SJSA1 (cell line): ENCODE measurements at places on chromosomes 5 and 9. TPM values are rescaled to one million over a fixed set of nuclear protein-coding genes. Genes with fewer than 3 reads are reported as not detected.

Gene MYOZ3
- 0.82 TPM in 1 of 2 replicates, not detected in the other for total RNA-seq

Gene SPTAN1
- total RNA-seq: 165 and 181 TPM in 2 replicates

Gene HNRNPAB
- total RNA-seq: 181 and 222 TPM in 2 replicates

Gene PTPN3
- total RNA-seq: 4.8 and 11.7 TPM in 2 replicates

Gene IFNA13
- total RNA-seq: not detected in 2 replicates

Gene IL5
- total RNA-seq: not detected in 2 replicates

Gene DMGDH
- 0.03 TPM in 1 of 2 replicates, not detected in the other for total RNA-seq

Gene PCDHGA11
- total RNA-seq: 0.22 and 0.32 TPM in 2 replicates

Gene DBH
- not detected in 2 replicates for total RNA-seq

DNA sequence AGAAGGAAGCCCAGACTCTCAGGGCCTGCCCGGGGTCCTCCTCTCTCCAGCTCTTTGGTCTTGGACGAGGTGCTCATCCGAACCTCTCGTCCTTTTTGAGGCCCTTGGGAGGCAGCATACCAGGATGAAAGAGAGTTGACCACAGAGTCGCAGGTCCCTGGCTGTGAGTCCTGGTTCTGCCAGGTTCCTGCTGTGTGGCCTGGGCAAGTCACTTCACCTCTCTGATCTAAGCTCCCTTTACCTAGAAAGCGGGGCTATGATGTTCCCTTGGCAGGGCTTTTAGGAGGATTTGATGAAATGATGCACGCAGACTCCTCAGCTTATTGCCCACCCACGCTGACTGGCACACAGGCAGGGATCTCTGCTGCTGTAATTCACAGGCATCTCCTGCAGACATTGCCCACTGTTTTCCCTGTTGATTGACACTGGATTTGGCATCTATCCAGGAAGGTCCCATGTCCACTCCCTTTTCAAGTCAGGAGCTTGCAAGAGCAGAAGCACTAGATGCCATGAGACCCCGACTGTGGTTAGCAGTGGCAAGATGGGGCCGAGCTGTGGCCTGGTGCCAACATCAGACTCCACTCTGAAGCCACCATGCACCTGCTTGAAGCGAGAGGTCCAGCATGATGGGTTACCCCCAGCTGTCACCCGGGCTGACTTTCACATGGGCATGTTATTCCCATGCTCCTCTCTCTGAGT is 71.5 kb downstream of the MACROH2A1 start:
- DNase-seq: no peak

DNA sequence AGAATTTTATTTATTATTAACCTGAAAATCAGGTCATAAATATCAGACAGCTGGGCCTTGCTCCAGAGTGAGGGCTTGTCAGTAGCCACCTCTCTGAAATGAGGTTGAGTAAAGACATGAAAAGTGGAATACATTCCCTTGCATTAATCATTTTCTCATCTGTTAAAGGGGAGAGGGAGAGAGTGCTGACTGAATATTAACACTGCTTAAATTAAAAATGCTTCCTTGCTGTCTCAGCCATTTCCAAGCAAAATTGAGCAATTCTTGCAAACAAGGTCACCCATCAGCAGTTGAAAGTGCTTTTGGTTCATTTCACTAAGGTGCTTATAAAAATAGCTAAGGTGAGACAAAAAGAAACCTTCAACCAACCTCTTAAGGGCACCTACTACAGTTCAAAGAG is 102.8 kb downstream of the CMYA5 start:
- no peak for DNase-seq

DNA sequence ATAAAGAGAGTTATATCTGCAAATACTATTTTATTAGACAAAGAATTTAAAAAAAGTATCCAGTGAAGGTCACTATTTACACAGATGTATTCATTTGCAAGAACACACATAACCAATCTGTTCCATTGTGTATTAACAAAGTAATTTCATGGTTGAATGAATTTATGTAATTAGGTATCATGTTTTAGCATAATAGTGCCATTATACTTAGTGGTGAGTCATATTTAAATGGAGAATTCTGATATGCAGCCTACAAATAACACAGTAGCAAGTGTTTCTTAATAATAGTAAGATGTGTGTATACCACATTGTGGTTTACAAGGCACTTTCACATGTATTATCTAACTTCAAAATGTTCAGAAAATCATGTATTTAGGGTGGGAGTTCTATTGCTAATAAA is 1028.5 kb upstream of the ACO1 start:
- DNase-seq: no peak

GRCh38 chr5:19927919-19928318 is 60.1 kb downstream of the CDH18 start:
- DNase-seq: no peak

DNA sequence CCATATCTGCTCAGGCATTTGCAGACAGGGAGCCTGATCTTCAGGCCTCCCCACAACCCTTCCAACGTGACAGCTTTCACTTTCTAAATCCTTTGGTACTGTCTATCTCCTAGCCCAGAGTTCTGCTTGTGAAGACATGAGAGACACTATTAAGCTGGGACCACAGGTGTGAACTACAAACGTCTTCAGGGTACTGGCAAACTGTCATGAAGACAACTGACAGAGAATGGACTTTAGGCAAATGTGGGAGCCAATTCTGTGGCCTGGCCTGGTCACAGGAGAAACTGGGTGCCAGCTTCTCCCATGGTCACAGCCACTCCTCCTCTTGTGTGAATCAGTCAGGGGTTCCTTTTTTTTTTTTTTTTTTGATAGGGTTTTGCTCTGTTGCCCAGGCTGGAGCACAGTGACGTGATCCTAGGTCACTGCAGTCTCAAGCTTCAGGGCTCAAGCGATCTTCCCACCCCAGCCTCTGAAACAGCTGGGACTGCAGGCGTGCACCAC is 10.4 kb downstream of the TRIM14 start:
- DNase-seq: no peak

DNA sequence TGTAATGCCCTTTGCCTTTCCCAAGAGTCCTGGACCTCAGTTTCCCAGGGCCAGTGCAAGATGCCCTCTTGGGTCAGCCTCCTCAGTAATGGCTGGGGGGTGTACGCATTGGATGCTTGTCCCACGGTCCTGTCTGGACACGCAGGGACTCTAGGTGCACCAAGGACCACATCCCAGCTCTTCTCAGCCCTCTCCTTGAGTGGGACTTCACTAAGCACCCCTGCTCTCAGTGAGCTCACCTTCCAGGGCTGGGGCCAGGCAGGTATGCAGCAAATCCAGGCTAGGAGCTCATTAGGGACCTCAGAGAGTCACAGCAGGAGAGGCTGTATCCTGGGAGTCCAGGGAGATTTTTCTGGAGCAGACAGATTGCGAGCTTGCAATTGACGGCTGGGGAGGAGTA is 59.8 kb downstream of the MACROH2A1 start:
- no peak for DNase-seq

DNA sequence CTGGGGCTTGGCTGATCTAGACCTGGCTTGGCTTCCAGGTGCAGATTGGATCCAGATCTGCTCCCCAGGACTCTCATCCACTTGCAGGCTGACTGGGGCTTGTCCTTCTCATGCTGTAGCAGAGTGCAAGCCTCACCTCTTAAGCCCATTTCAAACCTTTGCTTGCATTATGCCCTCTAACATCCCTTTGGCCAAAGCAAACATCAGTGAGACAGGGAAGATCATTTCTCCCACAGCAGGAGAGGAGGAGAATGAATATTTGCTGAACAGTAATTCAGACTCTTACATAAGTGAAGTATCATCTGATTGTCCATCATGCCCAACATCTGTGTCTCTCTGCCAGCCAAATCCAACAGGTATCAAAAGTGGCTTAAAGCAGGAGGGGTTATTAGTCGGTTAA is 194.9 kb downstream of the C9orf152 start:
- DNase-seq: no peak

- peak; percentile 31 for DNase-seq
Measured at GRCh38 chr9:98491828-98492227, 216.9 kb downstream of the GABBR2 start.

GRCh38 chr5:159971931-159972461 is 36.9 kb upstream of the TTC1 start:
- DNase-seq: no peak

DNA sequence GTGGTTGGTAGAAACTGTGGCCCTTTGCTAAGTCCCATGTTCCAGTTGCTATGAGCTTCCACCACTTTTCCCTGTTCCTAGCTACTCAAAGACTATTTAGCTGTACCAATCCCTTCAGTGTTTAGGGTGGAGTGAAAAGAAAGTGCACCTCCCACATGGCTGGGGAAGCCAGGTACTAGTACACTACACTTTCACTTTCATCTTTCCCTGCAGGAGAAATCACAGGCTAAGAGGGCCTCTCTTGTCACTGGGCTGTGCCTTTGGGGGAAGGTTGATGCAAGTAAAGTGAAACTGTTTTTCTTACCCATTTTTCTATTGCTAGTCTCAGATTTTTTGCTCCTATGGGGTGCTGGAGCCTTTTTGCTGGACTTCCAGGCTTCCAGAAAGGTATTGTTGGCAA is 33.5 kb upstream of the CKS2 start:
- DNase-seq: no peak

DNA sequence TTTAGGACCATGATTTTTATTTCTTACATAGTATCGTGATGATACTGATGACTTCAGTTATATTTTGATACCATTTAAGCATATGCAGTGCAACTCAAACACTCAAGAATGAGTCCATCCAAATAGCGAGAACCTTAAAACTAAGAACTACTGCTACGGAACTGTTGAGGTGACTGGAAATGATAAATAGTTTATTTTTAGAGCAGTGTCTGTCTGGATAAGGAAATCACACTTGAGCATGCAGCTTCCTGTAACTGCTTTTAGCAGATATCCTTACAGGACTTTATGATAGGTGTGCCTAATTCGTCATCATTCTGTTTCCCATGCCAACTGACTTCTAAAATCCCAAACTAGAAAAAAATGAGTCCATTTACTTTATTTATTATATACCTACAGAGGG is 85.5 kb downstream of the ADGRV1 start:
- DNase-seq: no peak

DNA sequence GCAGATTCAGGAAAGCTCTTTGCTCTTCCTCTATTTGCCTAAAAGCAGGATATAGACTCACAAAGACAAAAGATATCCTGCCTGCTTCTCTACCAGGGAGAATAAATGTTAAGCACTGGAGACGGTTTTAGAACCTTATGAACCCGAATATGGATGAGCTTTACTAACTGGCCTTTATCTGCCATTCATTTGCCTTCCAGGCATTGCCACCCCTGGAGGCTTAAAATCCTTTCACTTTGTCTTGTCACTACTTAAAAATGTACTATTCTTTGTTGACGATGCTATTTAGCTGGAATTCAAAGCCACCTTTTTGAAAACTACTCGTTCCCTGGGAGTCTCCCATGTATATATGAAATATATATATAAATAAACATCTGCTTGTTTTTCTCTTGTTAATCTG is 23.2 kb upstream of the LVRN start:
- DNase-seq: peak; percentile 90

DNA sequence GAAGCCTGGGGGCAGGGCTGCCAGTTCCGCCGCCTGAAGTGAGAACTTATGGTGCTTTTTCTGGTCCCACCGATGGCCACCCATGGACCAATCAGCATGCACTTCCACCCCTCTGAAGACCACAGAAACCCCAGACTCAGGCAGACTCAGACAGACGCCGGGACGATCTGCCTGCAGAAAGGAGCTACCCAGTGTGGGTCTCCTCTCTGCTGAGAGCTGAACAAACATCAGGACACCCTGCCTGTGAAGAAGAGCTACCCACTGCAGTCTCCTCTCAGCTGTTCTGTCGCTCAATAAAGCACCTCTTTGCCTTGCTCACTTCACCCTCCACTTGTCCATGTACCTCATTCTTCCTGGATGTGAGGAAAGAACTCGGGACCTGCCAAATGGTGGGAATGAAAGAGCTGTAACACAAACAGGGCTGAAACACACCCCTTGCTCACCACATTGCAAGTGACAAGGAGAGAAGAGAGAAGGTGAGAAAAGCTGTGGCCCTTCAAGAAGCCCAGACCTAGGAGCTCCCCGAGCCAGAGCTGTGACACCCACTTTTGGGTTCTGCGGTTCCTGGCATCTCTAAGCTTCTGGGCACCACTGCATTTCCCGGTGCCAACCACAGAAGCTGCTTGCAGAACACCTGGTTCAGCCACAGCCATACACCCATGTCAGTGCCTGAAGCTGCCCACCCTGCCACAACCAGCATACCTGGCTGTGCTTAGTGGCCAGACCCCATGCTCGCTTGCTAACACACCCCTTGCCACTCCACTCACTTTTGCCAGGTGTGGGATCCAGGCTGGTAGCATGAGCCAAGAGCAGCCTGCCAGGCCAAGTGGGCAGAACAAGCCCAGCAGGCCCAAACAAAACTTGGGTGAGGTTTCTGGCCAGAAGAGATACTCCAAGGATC is 114.3 kb upstream of the TSLP start:
- no peak for DNase-seq

GRCh38 chr9:89706086-89706485 is 101.3 kb downstream of the GADD45G start:
- DNase-seq: no peak

DNA sequence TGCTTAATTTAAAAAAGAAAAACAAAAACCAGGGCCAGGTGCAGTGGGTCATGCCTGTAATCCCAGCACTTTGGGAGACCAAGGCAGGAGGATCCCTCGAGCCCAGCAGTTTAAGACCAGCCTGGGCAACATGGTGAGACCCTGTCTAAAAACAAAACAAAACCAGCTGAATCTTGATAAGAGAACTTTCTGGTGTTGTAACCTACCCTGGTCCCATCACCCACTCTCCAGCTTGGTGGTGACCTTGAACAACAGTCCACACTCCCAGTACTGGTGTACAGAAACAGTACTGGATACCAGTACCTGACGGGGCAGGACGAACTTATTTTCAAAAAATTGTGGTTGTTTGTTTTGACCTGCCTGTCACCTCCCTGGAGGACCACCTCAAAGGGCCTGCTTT is 30.9 kb downstream of the CLTA start:
- no peak for DNase-seq

DNA sequence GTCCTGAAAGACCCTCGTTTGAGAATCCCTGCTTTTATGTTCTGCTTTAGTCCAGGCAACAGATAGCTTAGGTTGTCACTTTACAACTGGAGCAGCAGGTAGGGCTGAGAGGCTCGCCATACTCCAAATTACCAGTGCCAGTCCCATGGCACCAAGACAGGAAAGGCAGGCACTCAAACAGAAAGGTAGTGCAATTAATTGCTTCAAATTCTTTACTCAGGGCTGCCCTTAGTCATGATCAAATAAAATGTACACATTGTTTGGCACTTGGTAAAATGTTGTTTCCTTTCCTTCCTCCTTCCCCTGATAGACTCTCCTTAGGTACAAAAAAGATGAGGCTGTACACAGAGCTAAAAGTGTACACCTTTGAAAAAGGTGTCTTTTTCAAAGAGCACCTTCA is 115.8 kb upstream of the CCDC152 start:
- no peak for DNase-seq

DNA sequence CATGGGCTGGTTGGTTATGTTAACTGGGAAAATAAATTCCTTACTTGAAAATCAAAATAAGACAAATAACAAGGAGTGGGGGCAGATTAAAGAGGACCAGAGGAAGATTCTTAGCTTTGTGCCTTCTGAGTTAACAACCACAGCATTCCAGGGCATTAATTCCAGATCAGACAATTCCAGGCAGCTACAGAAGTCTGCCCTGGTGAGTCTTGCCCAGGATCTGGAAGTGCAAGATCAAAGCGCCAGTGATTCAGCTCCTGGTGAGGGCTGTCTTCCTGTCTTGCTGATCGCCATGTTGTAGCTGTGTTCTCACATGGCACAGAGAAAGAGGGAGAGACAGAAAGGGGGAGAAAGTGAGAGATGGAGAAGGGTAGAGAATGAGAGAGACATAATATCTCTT is 65.6 kb downstream of the ANXA2R start:
- DNase-seq: no peak

- DNase-seq: no peak
Measured at GRCh38 chr9:123537809-123538208, 181.8 kb downstream of the CRB2 start.

- DNase-seq: no peak
Measured at GRCh38 chr5:43256261-43256966, 56.8 kb downstream of the HMGCS1 start.
